Stimulated activated CD4-positive, alpha-beta T cell treated with anti-CD3 and anti-CD28 coated beads, Interleukin-1b, Interleukin-23, amount 100 ng/mL, for 24 hours (primary cell): ENCODE measurements at places on chromosomes 5 and 9.

DNA sequence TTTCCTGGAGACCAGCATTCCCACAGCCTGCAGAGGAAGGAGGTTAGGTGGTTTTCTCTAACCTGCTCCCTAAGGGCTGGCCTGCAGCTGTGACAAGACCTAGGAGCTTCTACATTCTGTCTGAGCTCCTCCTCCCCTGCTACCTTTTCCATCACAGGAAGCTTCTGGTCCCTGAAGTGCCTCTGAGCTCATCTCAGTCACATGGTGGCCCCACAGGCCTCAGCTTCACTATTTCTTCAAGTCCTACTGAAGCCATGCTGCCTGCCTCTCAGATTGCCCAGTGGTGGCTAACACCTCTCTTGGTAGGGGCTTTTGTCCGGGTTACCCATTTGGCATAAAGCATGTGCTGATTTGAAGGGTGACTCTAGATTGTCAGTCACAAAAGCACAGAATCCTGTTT lies 259.4 kb downstream of the CRB2 start:
- DNase-seq, result no peak

DNA sequence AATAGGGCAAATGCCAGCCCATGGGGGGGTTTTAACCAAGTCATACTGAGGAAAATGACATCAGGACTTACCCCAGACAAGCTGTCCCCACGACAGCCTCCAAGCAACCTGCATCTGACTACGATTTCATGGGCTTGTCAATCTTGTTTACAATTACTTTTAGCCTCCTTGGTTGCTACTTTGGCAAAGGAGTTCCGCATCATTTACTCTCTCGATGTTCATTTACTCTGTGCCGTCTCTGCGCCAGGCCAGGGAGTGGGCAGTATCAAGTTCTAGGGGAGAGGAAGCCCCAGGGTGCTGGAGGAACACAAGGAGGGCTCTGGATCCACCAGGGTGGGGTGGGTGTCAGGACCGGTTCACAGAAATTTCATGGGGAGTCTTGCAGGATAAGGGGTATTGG lies 23.9 kb downstream of the PTPN3 start:
- DNase-seq, result no peak

DNA sequence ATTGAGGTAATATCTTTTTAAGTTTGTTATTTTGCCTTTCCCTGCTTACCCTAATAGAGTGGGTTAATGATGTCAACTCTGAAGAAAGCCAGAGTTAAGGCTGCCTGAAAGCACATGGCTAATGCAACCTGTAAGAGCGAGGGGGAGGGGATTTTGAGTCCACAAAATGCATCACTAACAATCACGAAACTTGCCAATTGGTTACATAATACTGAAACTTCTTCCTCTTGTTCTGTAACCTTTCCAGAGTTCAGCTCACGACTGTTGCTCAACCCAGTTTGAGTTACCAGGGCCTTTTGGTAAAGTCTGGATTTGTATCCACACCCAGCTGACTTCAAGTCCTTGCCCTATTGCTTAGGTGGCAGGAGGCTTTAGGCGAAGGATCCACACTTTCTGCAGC lies 308.8 kb downstream of the EFNA5 start:
- no peak for DNase-seq

GRCh38 chr9:122342323-122343050 lies 28.3 kb upstream of the PTGS1 start:
- no peak for DNase-seq
